GM20000 (cell line): ENCODE measurements at places on chromosomes 6 and 20.

- no peak for DNase-seq
Observed at GRCh38 chr6:168418711-168419121, 22.3 kb upstream of the SMOC2 start.

DNA sequence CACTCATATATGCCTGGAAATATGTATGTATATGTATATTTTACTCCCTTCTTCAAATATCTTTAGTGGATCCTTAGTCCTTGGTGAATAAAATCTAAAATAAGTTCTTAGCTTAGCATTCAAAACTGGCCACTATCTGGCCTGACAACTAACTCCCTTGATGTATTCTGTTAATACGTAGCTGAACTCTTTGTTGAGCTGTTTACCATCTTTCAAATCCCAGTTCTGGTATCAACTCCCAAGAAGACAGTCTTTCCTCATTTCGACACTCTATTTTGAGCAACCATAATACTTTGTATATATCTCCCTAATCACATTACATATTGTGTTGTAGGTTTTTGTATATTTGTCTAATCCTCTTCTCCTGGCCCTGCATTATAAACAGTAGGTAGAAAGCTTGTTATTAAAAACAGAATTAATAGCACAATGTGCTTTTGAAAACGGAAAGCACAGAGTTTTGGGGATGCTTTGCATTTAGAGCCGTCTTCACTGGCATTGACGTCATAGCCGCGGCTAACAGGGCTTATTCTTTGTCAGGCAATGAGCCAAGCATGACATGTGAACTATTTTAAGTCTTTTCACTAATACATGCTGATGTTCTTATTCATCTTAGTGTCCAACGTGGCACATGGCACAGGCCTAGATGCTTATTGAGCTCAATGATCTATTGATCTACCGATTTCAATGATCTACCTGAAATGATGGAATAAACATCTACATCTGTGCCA, 47.2 kb upstream of the CCN2 start:
- no peak for DNase-seq

- DNase-seq = no peak
Observed at GRCh38 chr6:11804135-11804534, 25.5 kb upstream of the ADTRP start.

DNA sequence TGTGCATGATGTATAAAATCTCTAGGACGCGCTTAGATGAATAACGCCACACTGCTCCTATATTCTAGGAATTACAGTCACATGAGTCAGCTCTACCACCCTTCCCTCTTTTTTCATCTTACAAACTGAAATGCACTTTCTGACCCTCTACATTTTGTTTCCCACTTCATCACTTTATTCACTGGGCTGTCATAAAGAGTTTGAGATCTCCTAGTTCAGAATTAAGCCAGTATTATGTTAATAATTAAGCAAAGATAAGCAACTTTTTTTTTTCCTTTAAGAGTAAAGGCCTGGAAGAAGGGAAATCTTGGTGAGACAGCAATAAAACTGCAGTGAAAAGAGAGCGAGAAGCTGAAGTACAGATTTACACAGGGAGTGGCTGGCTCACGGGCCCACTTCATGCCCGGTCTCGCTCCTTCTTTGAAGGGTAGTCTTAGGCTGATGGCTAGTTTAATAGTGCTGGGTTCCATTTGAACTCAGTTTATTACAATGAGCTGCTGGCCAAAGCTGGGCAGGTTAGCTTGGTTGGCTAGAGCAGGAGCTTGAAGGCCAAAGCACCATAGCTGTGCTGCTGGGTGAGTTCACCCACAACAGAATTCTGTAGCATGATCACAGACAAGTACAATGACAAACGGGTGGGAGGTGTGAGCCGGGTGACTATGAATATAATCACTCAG, 110.6 kb downstream of the MAP7 start:
- DNase-seq = no peak

DNA sequence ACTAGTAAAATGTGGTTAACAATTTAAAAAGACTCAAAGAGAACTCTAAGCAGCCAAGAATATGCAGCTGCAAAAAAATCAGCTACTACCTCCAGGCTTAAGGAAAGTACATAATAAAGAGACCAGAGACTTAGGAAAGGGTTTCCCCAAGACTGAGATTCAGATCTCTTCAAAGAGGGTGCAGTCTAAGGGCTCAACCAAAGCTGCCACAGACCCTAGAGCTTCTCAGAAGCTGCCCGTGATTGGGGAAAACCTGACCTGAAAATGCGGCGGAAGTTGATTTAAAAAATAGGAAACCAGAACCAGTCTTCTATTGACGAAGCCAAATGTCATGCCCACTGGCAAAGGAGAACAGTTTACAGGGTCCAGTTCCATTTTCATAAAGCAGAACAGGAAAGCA, 516.8 kb upstream of the MARCKS start:
- no peak for DNase-seq

DNA sequence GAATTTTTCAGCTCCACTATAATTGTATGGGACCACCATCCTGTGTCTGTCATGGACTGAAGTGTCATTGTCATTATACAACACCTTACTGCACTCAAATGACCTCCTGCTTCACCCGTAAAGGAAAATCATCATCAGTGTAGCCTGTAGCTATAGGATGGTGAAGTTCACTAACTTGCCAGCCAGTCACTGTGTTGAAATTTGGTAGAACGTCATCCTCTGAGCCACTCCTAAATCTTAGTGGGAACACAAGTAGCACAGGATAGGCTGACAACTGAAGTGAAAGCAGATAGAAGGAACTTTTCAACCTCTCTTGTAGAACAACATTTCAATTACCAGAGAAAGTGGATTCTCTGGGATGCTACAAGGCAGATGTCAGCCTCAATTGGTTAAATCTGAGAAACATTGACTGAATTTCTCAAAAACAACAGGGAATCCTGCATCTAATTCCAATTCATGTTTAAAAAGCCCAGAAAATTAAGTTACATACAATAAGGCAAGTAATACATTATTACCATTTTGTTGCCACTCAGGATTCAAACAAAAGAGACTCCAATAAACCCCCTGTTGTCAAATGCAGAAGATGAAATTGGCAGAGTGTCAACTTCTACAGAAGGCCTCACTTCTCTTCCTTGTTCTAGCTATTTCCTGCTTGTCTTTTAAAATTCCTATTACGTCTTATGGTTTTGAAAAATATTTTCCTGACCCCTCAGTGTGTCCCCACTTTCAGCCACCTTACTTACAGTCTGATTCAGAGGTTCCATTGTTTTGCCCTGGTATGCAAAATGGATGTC, 647.9 kb upstream of the AGPAT4 start:
- DNase-seq = no peak

- DNase-seq = no peak
Observed at GRCh38 chr6:169527306-169527705, 174.5 kb downstream of the WDR27 start.

GRCh38 chr20:50826121-50826520, 31.3 kb downstream of the BCAS4 start:
- DNase-seq = no peak

GRCh38 chr20:34420146-34420545, 57.1 kb downstream of the ITCH start:
- DNase-seq = no peak

DNA sequence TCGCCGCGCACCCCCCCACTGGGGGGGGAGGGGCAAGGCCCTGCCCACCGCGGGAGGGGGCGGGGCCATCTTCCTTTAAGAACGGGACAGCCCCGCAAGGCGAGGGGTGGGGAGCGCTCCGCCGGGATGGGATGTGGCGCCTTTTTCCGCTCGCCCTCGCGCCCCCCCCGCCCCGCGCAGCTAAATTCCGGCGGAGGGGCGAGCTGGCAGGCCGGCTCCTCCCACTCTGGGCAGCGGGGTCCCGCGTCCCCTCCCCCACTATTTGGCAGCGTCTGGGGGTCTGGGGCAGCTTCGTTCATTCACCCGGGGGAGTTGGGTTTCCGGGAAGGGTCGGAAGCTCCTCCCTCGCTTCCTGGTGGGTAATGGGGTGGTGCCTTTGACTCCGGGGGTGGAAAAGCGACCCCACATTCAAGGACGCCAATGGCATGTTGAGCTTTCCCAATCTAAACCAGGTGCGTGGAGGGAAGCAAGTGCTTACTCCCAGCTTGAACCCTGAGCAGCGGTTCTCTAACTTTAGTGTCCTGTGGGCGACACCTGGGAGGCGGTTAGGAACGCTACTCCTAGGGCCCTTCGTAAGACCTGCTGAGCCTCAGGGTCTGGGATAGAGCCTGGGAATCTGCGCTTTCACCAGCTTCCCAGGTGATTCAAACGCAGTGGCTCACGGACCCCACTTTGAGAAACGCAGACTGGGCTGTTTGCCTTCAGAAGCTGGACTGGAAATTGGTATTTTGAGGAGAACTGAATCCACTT, 927 bp downstream of the ASXL1 start:
- DNase-seq = peak; percentile 82

GRCh38 chr6:95648636-95649035, 71.3 kb downstream of the MANEA start:
- no peak for DNase-seq

- no peak for DNase-seq
Observed at GRCh38 chr6:151209071-151209831, 30.5 kb upstream of the AKAP12 start.

- DNase-seq = no peak
Observed at GRCh38 chr6:143298071-143298470, 152.4 kb downstream of the ADAT2 start.

DNA sequence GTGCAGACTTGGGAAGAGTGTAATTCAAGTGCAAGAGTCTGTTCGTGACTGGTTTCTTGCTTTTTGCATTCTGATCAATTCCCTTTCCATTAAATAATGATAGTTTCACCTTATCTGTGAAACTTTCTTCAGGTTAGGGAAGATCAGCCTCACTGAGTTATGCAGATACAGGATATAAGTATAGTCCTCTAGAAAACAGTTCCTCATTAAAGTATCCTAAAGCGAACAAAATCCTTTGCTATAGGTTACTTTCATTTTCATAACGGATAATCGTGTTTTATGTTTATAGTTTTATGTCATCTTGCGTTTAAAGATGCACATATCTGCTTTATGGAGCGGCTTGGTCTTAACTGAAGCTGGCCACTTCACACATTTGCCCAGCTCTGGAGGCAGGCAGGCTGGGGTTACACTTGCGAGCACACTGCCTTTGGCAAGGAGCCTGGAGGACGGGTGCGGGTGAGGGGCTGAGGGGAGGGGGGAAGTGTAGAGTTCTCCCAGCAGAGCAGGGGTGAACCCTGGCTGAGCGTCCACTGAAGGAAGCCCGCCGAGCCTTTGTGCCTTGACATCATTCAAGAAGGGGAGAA, 123.5 kb upstream of the IFNGR1 start:
- no peak for DNase-seq

DNA sequence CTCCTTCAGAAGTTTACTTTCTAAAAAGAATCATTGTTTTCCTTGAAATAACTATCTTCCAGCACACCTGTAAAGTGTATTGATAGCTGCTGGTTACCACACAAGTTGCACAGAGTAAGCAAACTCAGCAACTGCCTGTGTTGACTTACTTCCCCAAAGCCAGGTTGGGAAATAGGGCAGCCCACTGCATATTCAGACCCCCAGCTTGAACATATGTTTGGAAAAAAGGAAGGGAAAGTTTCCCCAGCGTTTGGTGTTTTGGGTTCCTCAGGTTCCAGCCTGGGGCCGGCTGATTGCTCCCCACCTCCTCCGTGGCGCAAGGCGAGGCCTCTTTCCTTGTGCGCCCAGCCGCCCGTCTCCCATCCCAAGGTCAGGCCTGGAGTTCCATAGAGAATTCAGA, 70.1 kb upstream of the QKI start:
- no peak for DNase-seq

- DNase-seq = no peak
Observed at GRCh38 chr20:34996243-34997028, 40.8 kb downstream of the MYH7B start.

DNA sequence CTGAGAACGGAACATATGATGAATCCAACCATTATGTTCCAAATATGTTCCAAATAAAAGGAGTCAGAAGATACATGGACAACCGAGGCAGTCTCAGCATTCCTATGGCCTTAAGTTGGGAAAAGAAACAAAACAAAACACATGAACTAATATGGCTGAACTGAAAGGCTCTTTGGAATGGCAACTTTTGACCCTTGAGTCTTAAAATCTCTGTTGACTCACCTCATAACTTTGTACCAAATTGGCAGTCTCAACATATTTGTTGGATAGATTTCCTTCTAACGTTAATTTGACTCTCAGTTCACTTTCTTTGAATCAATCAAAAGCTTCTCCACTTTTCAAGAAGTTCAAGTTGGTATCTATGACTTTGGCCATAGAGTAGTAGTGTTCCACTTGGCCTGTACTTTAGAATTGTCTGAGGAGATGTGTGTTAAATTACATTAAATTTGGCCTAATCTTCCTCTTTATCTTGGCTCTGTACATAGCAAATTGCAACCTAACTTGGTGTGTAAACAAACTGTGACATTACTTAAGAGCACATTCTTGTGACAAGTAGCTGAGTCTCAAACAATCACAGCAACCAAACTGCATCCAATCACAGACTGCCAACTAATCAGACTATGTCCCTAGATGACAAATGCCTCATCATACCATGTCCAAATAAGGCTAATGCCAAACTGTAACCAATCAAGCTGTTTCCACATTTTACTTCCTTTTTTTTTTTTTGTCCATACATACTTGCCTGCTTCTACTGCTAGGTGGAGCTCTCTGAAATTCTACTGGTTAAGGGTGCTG, 208.8 kb downstream of the BMP2 start:
- no peak for DNase-seq

- no peak for DNase-seq
Observed at GRCh38 chr6:31049518-31049917, 39.2 kb downstream of the MUC22 start.

DNA sequence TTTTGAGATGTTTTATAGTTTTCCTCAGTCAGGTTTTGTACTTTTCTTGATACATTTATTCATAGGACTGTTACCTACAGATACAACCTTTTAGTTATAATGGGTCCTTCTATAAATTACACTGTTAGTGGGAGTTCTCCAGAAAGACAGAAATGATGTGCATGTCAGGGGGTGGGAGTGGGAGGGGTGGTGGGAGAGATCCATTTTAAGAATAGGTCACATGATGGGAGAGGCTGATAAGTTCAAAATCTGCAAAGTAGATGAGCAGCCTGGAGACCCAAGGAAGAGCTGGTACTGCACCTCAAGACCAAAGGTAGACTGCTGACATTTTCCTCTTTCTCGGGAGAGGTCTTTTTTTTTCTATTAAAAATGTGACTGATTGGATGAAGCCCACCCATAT, 408.0 kb upstream of the GJE1 start:
- DNase-seq = no peak
